ENCODE measurements at places on chromosomes 16 and 17.

DNA sequence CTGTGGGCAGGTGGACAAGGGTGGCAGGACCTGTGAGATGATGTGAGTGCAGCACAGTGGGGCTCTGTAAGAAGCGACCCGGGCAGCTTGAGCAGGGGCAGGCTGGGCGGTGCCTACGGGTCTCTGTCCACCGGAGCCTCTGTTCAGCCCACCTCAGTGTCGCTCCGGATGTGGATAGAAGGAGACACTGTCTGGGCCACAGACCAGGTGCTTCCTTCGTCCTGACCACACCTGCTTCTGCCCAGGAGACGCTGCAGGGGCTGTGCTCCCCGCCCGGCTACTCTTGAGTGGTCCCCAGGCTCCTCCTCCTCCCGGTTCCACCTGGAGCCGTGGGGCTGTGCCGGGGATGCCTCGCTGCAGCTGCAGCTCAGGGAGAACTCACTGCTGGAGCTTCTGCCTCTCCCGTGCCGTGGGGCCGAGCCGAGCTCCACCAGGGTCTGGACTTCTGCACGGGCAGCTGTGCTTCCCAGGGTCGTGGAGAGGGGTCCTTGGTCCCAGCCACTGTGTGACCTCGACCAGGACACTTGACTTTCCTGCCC, 21.5 kb downstream of the METRNL start:
- DNase-seq = no peak

DNA sequence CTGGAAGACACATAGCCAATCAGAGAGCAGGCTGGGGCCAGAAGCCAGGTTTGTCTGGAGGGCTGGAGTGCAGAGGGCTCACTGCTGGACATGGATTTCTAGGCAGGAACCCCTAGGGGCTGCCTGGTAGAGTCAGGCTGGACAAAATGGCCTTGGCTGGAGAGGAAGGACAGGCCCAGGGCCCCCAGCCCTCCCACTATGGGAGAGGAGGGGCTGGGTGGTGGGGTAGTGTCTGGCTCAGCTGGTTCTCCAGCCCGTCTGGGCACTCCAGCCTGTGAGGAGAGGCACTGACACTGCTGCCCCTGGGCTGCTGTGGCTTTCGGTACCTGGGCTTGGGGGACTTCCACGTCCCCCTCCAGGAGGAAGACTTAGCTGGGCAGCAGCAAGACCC, 21.7 kb upstream of the DOK4 start:
- no peak for DNase-seq

DNA sequence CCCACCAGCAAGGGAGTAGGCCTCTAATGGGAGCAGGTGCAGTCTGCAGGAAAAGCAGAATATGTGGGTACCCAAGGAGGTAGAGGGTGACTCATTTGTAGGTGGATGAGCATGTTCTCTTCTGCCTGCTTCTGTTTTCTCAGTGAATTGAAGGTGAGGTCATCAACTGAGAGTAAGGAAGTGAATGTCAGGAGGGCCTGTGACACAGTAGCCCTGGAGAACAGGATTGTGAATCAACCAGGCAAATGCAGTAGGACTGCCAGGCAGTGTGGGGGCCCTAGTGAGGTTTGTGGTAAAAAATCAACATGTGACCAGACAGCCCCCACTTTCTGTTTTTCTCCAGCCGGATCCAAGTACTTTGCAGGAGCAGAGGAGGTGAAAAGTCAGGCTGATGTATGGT, 150.5 kb upstream of the SOX9 start:
- no peak for DNase-seq

- DNase-seq = no peak
Observed at GRCh38 chr17:54900457-54901229, at the start of gene TOM1L1. TOM1L1 (plus strand) TSS chr17:54900852; CDS start chr17:54900866, 14 bp downstream.

- no peak for DNase-seq
Observed at GRCh38 chr17:1108478-1108764, 71.4 kb downstream of the ABR start.

- no peak for DNase-seq
Observed at GRCh38 chr16:54281535-54282201, 4.9 kb downstream of the IRX3 start.

- DNase-seq = no peak
Observed at GRCh38 chr17:3026856-3027751, 36.3 kb downstream of the OR1D5 start.

DNA sequence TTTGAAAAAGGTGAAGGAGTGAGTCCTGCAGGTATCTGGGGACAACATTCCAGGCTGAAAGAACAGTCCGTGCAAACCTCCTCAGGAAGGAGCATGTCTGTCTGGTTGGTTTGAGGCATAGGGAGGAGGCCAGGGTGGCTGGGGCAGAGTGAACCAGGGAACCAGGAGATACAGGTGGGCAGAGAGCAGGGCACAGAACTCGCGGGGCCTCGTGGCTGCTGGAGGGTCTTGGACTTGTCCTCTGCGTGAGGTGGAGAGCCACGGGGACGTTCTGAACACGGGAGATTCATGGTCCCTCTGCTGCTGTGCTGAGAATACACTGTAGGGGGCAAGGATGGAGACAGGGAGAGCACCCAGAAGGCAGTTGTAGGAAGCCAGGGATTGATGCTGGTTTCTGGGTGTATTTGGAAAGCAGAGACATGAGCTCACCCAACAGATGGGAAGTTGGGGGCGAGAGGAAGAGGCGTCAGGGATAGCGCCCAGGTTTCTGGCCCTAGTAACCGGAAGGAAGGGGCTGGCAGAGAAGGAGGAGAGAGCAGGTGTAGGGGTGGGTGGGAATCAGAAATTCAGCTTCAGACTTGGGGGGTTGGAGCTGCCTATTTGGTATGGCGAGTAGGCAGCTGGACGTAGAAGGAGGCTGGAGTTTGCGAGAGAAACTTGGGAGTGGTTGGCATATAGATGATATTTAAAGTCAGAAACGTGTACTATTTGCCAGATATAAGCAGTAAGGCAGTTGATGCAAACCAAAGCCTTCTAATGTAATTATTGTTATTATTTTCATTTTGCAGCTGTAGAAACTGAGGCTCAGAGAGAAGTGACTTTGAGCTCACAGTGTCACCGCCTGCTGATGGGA, at the start of gene CCL17:
Gene CCL17 (plus strand): TSS at position 803 of the 853 bp plus-strand sequence. CDS start 9,166 bp downstream, outside the sequence.
- no peak for DNase-seq

DNA sequence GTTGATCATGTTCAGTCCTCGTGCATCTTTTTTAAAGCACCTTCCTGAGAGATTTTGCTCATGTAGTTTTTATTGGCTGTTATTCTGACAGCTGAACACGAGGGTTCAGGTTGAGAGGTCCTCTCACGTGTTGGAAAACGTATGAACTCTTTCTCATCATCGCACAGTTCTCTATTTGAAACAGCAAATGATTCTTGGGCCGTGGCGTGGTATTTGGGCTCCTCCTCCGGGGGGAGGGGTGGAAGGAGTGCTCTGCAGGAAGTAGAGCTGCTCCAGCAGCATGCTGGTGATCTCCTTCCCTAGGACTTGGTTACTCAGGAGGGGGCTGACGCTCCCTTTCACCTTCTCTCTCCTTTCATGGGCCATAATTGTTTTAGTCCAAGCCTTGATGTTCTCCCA, 70.4 kb downstream of the KSR1 start:
- DNase-seq = no peak

DNA sequence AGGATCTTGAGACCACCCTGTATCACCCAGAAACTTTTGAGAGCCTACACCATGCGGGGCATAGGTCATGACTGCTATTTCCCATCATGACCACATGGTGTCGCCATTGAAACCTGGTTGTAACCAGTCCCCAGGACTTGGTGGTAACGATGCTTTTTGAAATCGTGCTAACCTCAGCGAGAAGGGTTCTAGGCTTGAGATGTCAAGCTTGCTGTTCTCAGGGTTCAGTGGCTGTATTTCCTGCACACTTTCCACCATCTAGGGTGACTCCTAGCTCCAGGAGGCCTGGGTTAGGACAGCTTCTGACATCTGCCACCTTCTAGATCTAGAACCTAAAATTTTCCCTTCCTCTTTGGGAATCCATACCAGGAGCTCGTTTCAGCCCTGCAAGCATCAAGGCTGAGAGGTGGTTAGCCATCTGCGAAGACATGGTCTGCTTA, 13.0 kb upstream of the SPNS3 start:
- DNase-seq = peak; percentile 23

GRCh38 chr17:31673076-31673475, 186.0 kb downstream of the COPRS start:
- no peak for DNase-seq

DNA sequence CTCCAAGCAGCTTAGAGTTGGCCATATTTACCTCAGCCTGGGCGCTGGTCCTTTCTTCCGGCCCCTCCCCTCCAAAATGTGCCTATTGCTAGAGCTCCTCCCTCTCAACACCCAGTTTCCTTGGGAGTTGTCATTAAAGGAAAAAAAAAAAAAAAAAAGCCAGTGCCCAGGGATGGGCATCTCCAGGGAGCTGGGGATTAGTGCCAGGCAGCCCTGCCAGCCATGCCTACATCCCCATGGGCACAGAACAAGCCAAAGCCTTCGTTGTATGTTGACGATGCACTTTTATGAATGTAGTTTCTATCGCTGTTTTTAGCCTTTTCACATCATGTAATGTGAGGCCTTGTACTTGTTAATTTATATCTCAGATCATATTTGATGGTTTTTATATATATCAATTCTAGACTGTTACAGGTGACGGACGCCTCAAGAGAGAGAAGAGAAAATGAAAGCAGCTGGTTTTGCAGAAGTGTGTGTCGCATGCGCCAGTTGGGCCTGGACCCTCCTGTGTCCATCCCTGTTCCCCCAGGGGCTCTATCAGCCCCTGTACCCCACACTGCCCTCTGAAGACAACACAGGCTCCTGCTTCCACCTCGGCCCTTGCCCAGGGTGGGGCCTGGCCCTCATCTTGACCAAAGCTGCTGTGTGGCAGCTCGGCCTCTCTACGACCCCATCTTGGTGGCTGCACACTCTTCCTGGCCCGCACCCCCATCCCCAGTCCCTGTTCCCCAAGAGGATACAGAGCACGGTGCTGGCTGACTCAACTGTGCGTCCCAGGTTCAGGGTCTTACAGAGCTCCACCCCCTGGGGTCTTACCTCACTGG, 4.8 kb downstream of the LIMD2 start:
- DNase-seq = no peak

DNA sequence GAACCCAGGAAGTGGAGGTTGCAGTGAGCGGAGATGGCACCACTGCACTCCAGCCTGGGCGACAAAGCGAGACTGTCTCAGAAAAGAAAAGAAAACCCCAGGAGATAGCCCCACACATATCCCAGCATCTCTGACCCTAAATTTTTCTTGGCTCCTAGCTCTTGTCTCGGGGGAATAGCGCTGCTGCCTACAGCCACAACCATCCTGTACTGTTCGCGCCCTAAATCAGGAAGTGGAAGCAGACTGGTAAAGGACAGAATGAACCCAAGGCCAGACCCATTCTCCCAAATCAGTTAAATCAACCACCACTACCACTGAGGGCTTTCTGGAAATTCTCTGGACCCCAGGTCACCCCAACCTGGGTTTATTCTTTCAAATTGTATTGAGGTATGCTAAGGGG, 1.7 kb downstream of the CTDNEP1 start:
- no peak for DNase-seq

DNA sequence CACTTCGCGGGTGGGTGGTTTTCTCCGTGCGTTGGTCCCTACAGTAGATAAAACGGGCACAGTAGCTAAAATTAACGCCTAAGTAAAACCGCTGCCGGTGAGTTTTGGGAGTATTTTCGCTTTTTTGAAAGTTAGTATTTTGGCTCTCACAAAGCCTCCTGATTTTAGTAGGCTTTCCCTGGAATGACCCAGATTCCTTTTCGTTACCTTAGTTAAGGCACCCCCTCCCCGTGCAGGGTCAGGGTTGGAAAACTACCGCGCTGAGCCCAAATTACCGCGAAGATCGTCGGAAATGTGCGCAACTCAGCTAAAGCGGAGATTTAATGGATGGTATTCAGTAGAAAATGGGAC, 28.3 kb upstream of the ST6GALNAC1 start:
- DNase-seq = no peak

GRCh38 chr16:1778200-1779179, 3.9 kb downstream of the SPSB3 start:
- DNase-seq = no peak

DNA sequence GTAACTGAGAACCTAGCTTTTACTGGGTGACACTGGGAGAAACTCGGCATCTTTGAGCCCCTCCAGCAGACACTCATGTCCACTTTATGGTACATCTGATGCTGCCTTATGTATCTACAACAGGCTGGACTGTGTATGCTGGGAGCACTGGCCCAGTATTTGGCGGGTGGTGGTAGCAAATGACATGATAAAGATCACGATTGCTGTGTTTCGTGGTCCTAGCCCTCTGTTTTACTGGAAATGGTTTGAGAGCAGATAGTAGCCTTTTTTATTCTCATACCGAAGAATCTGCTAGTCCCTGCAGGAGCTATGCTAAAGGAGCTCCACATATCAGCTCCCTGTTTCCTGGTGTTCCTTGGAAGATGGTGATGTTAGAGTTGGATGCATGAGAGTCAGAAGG, 150.3 kb downstream of the CCDC182 start:
- DNase-seq = no peak

GRCh38 chr17:75031972-75032719, 14.6 kb downstream of the ATP5PD start:
- DNase-seq = no peak

GRCh38 chr16:89621698-89622409, 8.4 kb downstream of the DPEP1 start:
- no peak for DNase-seq

GRCh38 chr16:30761427-30761927, 385 bp downstream of the CFAP119 start:
- no peak for DNase-seq

GRCh38 chr17:46109603-46110189, 83.5 kb downstream of the KANSL1 start:
- no peak for DNase-seq

DNA sequence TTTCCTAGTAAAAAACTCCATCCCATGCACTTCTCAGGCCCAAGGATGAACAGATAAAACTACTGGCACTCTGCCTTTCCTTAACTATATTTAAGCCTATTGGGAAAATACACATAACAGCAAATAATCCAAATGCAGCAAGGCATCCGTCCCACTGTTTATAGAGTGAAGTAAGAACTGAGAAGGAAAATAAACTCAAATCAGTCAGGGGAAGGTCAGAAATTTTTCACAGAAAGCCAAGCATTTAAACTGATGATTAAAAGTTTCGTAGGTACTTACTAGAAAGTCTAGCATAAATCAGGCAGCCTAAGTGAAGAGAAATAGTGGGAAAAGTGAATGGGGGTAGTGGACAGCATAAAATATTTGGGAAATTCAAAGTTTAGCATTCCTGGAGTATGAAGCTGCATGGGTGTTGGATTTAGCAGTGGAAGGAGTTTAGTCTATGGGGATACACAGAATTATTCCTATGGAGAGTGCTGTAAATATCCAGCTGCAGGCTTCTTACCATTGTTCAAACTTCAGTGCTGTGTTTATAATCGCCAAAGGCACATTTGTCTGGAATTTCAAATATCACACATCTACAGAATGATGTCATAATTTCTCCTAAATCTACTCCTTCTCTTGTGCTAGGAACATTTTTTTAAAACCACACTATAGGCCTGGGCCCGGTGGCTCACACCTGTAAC, 1131.0 kb upstream of the GOT2 start:
- DNase-seq = peak; percentile 48

GRCh38 chr17:7912927-7913524, 3.1 kb downstream of the RNF227 start:
- DNase-seq = peak; percentile 56

DNA sequence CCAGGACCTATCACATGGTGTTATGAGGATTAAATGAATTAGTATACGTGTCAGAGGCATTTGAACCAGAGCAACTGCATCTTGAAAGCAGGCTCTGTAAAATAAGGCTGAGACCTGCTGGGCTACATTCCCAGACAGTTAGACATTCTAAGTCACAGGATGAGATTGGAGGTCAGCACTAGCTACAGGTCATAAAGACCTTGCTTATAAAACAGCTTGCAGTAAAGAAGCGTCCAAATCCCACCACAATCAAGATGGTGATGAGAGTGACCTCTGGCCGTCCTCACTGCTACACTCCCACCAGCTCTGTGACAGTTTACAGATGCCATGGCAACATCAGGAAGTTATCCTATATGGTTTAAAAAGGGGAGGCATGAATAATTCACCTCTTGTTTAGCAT, 71.8 kb downstream of the IRF8 start:
- no peak for DNase-seq

Measured in AG09319 (cell line).